Stomach (tissue), 19 donors: ENCODE measurements at places on chromosomes 3 and 15. TPM values are rescaled to one million over a fixed set of nuclear protein-coding genes. Genes with fewer than 3 reads are reported as not detected.

DNA sequence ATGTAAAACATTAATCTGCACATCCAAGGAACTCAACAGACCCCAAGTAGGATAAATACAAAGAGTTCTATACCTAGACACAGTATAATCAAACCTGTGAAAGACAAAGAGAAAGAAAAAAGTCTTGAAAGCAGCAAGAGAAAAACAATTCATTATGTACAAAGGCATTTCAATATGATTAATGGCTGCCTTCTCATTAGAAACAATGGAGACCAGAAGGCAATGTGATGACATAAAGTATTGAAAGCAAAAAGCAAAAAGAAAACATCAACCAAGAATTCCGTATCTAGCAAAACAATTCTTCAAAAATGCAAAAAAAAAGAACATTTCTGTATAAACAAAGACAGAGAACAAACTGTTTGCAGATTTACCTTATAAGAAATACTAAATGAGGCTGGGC is 81.1 kb downstream of the XXYLT1 start:
- no peak overlapping the region for H3K4me3 ChIP-seq
- H3K4me1 ChIP-seq: peaks cover 21% of the 10 kb centered on the region
- H3K27me3 ChIP-seq: no peaks in the 10 kb centered on the region
- H3K27ac ChIP-seq: no peak overlapping the region
- no peaks in the 10 kb centered on the region for H3K36me3 ChIP-seq
- no peak for DNase-seq

- no peaks in the 10 kb centered on the region for H3K36me3 ChIP-seq
- peaks cover 8% of the 10 kb centered on the region for H3K27me3 ChIP-seq
- no peak overlapping the region for H3K27ac ChIP-seq
- peaks cover 30% of the 10 kb centered on the region for H3K4me1 ChIP-seq
These were observed 52.4 kb upstream of the SNRPA1 start for GRCh38 chr15:101347454-101347853.

SLC9A9 gene
- 0.58 TPM for total RNA-seq

- H3K4me3 ChIP-seq: no peak overlapping the region
- no peaks in the 10 kb centered on the region for H3K27me3 ChIP-seq
- H3K27ac ChIP-seq: no peak overlapping the region
- H3K36me3 ChIP-seq: no peaks in the 10 kb centered on the region
These were observed 10.2 kb downstream of the SNRK start for GRCh38 chr3:43296565-43296964.

CLRN1 gene
- total RNA-seq: not detected

TRIM71 gene
- not detected for total RNA-seq

DNA sequence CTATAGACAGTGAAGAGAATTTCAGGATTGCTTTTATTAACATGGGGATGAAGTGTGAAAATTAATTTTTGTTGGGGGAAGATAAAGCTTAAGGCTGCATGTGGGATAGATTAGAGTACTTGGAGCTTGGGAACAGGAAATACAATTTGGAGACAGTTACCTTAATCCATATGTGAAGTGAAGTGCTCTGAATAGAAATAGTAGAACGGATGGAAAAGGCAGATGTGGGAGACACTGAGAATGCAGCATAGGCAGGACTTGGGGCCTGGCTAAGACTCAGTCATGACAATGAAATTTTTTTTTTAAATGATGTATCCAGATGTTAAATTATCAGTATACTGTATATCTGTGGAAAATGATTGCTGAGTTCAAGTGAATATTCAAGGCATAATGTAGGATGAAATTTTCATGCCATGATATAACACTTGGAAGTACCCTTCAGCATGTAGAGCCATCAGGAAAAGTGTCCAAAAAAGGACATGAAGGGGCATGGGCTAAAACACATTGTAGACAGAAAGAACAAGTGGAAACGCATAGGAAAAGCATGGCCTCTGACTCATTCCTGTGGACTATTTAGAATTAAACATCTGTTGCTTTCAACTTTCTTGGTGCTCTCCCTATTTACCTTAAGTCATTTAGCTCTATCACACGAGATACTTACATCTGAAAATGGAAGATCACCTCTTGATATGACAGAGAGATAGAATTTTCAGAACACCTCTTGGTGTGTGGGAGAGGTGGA is 134.8 kb downstream of the RBMS3 start:
- no peak for DNase-seq
- no peak overlapping the region for H3K27ac ChIP-seq
- no peaks in the 10 kb centered on the region for H3K4me1 ChIP-seq
- H3K36me3 ChIP-seq: no peaks in the 10 kb centered on the region
- H3K4me3 ChIP-seq: no peak overlapping the region

PML gene
- total RNA-seq: 65.9 TPM

MAP6D1 gene
- not detected for total RNA-seq

GRCh38 chr3:100637197-100637631 is 27.8 kb downstream of the ADGRG7 start:
- no peak overlapping the region for H3K27ac ChIP-seq
- no peak for DNase-seq
- H3K36me3 ChIP-seq: no peaks in the 10 kb centered on the region
- H3K4me3 ChIP-seq: no peak overlapping the region
- no peaks in the 10 kb centered on the region for H3K27me3 ChIP-seq
- no peaks in the 10 kb centered on the region for H3K4me1 ChIP-seq

DNA sequence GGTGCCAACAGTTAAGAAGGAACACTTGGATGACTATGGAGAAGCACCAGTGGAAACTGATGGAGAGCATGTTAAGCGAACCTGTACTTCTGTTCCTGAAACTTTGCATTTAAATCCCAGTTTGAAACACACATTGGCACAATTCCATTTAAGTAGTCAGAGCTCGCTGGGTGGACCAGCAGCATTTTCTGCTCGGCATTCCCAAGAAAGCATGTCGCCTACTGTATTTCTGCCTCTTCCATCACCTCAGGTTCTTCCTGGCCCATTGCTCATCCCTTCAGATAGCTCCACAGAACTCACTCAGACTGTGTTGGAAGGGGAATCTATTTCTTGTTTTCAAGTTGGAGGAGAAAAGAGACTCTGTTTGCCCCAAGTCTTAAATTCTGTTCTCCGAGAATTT is 3.0 kb downstream of the SKIL start:
- peak overlapping the region; percentile 71 for H3K4me3 ChIP-seq
- no peak for DNase-seq

SPRED1 gene
- total RNA-seq: 2.2 TPM

GRCh38 chr3:15064299-15064834 is 748 bp downstream of the MRPS25 start:
- DNase-seq: no peak
- H3K27me3 ChIP-seq: no peaks in the 10 kb centered on the region
- H3K27ac ChIP-seq: peak overlapping the region; percentile 85
- peaks cover 14% of the 10 kb centered on the region for H3K4me1 ChIP-seq
- peak overlapping the region; percentile 93 for H3K4me3 ChIP-seq

GRCh38 chr15:62357431-62357830 is 192.3 kb upstream of the C2CD4B start:
- H3K27ac ChIP-seq: no peak overlapping the region
- no peaks in the 10 kb centered on the region for H3K27me3 ChIP-seq
- H3K4me3 ChIP-seq: no peak overlapping the region
- no peaks in the 10 kb centered on the region for H3K4me1 ChIP-seq

- H3K36me3 ChIP-seq: no peaks in the 10 kb centered on the region
- no peaks in the 10 kb centered on the region for H3K4me1 ChIP-seq
- no peaks in the 10 kb centered on the region for H3K27me3 ChIP-seq
- H3K27ac ChIP-seq: no peak overlapping the region
These were observed 725.3 kb upstream of the CFAP20DC start for GRCh38 chr3:59775106-59775505.

DNA sequence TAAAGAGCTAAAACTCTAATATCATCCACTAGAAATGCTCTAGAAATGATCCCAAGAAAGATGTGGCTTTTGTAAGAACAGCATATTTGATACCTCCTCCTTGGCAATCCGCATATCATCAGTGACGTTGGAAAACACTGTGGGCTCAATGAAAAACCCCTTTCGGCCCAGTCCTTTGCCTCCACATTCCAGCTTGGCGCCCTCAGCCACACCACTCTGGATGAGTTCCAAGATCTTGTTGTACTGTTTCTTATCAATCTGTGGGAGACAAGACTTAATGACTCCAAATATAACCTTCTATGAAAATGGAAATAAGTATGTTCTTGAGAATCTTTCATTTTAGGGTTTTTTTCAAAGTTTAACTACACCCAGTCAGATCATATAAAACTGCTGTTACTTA is 103.6 kb downstream of the ALDH1A2 start:
- H3K27me3 ChIP-seq: no peaks in the 10 kb centered on the region
- H3K4me1 ChIP-seq: no peaks in the 10 kb centered on the region
- no peak overlapping the region for H3K4me3 ChIP-seq
- no peak for DNase-seq
- no peak overlapping the region for H3K27ac ChIP-seq

- H3K27me3 ChIP-seq: no peaks in the 10 kb centered on the region
- peak overlapping the region; percentile 2 for H3K4me3 ChIP-seq
- no peaks in the 10 kb centered on the region for H3K4me1 ChIP-seq
These were observed 345.0 kb downstream of the GRM7 start for GRCh38 chr3:7205962-7206361.

- H3K27me3 ChIP-seq: no peaks in the 10 kb centered on the region
- H3K4me3 ChIP-seq: no peak overlapping the region
- no peak for DNase-seq
- H3K27ac ChIP-seq: no peak overlapping the region
These were observed 250.2 kb downstream of the VGLL3 start for GRCh38 chr3:86740751-86741150.

DNA sequence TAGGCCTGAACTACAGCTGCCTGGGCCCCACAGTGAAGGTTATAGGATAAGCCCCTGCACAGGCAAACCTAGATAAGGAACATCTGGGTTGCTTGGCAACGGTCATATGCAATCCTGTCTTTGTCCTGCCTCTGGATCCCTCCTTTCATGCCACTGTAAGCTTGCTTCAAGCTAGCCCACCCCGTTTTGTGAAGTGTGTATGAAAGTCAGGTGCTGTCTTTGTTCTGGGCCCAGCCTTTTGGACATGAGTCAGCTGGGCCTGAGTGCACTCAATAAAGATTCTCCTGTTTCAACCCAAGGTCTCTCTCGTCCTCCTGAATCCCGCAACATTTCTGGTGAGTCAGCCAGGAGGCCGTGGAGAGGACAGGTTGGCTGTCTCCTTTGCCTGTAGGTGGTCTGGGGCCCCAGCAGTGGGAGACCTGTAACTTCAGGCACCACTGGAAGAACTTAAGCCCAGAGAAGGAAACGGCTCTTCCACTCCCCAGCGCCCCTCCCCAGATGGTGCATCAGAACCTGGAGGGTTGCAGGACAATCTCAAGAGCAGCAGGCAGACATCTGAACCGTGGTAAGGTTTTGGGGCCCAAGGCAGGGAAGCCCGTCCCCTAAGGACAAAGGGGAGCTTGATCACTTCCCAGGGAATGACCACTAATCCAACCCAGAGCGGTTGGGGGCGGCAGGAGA is 8.3 kb upstream of the SLC9C1 start:
- no peaks in the 10 kb centered on the region for H3K36me3 ChIP-seq
- DNase-seq: no peak
- H3K4me1 ChIP-seq: peaks cover 36% of the 10 kb centered on the region
- H3K27me3 ChIP-seq: no peaks in the 10 kb centered on the region

- no peak overlapping the region for H3K4me3 ChIP-seq
- H3K27ac ChIP-seq: peak overlapping the region; percentile 55
- DNase-seq: no peak
- H3K36me3 ChIP-seq: no peaks in the 10 kb centered on the region
- peaks cover 13% of the 10 kb centered on the region for H3K4me1 ChIP-seq
These were observed 156.2 kb upstream of the NR2E3 start for GRCh38 chr15:71654042-71654719.

GRCh38 chr3:111605493-111605892 is 10.3 kb upstream of the ZBED2 start:
- no peaks in the 10 kb centered on the region for H3K27me3 ChIP-seq
- H3K4me1 ChIP-seq: no peaks in the 10 kb centered on the region
- H3K27ac ChIP-seq: no peak overlapping the region
- H3K36me3 ChIP-seq: no peaks in the 10 kb centered on the region
- DNase-seq: no peak
- no peak overlapping the region for H3K4me3 ChIP-seq

TRAT1 gene
- total RNA-seq: not detected

- H3K27me3 ChIP-seq: no peaks in the 10 kb centered on the region
- H3K4me3 ChIP-seq: no peak overlapping the region
- no peaks in the 10 kb centered on the region for H3K4me1 ChIP-seq
- peaks cover 57% of the 10 kb centered on the region for H3K36me3 ChIP-seq
These were observed 113.7 kb upstream of the PRTG start for GRCh38 chr15:55856506-55857164.

GRCh38 chr15:62164014-62164395 is 1.1 kb downstream of the C2CD4B start:
- peaks cover 36% of the 10 kb centered on the region for H3K4me1 ChIP-seq
- DNase-seq: peak; percentile 58
- H3K27ac ChIP-seq: peak overlapping the region; percentile 87
- H3K27me3 ChIP-seq: peaks cover 61% of the 10 kb centered on the region

DNA sequence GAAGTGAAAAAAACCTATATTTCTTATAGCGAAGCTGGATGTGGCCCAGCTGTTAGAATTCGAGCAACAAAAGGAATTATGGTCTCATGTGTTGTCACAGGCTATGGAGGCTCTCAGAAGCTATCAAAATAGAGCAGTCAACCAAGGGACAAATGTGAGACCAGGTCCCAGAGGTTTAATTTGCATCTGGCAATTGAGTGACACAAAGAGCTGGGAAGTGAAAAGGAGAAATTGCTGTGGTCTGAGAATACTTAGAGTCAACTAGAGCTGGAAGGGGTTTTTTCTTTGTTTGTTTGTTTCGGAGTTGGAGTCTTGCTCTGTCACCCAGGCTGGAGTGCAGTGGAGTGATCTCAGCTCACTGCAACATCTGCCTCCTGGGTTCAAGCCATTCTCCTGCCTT is 61.3 kb upstream of the SMAD3 start:
- no peaks in the 10 kb centered on the region for H3K27me3 ChIP-seq
- H3K36me3 ChIP-seq: no peaks in the 10 kb centered on the region
- H3K4me3 ChIP-seq: no peak overlapping the region
- DNase-seq: no peak

DNA sequence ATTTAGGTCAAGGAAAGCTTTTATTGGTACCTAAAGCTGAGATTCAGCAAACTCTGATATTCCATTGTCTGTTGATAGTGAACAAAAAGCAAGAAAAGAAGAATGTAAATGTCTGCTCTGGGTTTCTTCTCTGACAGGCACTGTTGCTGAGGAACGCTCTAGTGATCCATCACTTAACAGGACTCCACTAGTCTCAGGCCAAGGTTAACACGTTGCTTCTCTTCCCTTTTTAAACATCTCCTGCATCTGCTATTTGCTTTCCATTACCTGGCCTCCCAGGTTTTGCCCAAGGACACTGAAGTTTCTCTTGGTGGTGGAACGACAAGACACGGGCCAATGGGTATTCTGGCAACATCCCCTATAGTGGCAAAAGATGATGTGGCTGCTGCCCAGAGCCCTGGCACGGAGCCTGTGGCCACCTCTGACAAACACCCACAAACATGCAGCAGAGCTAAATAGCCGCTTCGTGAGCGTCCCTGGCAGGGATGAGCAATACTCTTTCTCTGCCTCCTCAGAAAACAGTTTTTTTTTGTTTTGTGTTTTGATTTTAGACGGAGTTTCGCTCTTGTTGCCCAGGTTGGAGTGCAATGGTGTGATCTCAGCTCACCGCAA is 97.8 kb upstream of the AKAP13 start:
- no peak for DNase-seq
- no peaks in the 10 kb centered on the region for H3K27me3 ChIP-seq
- no peaks in the 10 kb centered on the region for H3K36me3 ChIP-seq
- no peak overlapping the region for H3K27ac ChIP-seq
- peaks cover 4% of the 10 kb centered on the region for H3K4me1 ChIP-seq
